ENCODE measurements at places on chromosomes 5 and 9.

GRCh38 chr5:124902097-124902821 lies 155.8 kb upstream of the ZNF608 start:
- DNase-seq, result no peak

DNA sequence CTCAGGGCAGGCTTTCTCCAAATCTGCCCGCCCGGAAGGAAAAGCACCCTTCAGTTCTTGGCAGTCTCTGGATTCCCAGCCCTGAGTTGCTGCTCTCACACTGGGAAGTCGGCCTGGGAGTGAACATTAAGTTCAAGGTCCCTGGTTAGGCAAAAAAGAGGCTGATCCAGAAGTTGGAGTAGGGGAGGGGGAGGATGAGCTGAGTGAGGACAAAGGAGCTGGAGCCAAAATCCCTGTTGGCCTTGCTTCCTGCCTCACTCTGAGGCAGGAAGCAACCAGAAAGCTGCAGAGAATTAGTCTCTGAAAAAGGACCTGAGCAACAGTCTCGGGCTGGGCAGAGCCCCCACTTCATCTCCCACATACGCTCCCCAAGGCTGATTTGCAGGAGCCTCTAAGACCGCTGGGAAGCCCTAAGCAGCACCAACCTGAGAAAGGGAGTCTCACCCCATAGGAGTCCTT lies 15.0 kb upstream of the RPS14 start:
- DNase-seq, result no peak

DNA sequence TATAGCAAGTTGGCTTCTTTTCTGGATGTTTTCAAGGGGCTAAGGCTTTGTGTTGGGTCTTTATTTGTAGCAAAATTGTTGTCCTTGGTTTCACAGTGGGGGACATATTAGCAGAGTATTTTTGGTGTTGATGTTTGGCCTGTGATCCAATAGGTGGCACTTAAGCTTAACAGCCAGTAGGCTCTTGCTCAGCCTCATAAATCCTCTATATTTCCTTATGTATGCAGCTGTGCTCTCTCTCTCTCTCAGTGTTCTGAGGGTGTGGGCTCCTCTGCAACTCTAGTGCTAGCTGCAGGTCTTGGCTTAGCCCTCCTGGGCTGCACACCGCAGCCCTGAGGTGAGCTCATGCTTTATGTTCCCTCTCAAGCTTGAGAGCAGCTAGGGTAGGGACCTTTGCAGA lies 195.0 kb upstream of the GHR start:
- no peak for DNase-seq

DNA sequence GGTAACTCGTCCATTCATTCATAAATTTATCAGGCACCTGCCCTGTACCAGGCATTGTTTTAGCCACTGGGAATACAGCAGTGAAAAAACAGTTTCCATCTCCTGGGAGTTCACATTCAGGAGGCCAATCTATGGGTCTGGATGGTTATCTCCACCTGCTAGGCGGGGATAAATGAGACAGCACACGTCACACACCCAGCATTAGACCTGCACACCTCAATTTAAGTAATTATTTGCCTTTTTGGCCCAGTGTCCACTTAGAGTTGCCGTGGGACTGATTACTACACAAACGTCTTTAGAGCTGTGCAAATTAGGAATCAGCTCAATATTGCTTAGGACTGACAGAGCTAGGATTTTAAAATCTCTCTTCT lies 46.1 kb downstream of the STK10 start:
- DNase-seq, result no peak

DNA sequence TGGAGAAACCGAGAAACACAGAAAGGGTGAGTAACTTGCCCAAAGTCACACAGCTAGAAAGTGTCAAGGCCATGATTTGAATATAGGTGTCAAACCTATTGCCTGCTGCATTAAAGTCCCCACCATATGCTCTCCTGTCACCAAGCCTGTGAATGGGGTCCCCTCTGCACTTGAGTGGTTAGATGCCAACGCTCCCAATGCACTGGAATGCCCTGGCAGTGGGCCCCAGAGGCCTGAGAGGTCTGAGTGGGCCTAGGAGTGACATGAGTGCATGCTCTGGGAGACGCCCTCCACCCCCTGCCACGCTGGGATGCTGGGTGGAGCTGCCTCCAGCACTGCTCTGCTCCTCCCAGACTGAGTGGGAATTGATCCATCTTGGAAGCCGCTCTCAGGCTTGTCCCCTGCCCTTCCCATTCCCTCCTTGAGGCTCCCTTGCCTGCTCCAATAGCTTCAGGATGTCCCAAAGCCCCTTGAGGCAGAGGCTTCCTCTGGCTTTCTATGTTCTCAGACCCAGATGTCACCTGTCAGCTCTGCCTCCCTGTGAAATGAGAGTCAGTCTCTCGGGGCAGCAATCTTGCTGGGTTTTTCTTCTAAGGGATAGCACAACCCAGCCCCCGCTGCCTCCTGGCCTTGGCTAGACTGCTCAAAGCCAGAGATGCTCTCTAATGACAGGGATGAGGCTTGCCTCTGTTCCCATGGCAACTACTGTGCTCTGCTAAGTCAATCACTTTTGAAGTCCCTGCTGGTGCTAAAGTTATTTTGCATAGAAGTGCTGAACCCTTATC lies 6.6 kb upstream of the ARSI start:
- DNase-seq, result no peak

GRCh38 chr5:131635684-131636572 lies 899 bp upstream of the RAPGEF6 start:
- DNase-seq, result no peak

- DNase-seq, result no peak
Measured at GRCh38 chr9:36788534-36788933, 215.8 kb downstream of the MELK start.

GRCh38 chr9:124293718-124294506 lies 36.2 kb downstream of the NEK6 start:
- no peak for DNase-seq

- DNase-seq, result no peak
Measured at GRCh38 chr5:146873186-146873917, 5.2 kb downstream of the PPP2R2B start.

- DNase-seq, result no peak
Measured at GRCh38 chr5:4028384-4028783, 432.8 kb downstream of the IRX1 start.

- DNase-seq, result no peak
Measured at GRCh38 chr9:36142510-36143244, 6.1 kb downstream of the GLIPR2 start.

DNA sequence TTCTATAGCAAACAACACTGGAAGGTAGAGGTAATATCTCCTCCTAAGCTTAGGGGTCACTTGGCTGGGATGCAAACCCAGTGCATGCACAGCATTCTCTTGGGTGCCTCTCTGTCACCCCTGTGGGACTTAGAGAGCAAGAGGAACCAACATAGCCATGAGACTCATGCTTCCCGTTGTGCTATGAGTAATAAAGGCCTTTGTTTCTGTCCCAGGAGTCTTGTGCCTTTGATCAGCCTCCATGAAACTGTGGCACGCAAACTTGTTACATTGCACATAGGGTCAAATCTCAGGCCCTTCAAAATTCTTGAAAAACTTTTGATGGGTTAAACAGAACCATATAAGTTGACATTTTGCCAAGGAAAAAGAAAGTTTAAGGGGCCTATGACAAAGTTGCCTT lies 272.8 kb downstream of the TAF11L14 start:
- DNase-seq, result no peak

DNA sequence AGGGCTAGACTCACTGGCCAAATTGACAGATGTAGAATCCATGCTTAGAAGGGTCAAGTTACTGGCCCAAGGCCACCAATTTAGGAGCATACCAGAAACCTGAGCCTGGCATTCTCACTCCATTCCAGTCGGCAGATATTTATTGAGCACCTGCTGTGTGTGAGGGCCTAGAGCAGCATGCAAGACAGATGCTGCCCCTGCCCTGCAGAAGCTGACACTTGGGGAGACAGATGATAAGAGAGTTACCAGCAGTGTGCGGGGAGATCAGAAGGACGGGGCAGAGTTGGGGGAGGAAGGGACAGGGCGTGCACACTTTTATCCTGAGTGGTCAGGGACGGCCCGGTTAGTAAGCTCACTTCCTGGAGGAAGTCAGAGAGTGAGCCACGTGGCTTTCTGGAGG lies 111.5 kb upstream of the RAPGEF1 start:
- DNase-seq, result no peak

DNA sequence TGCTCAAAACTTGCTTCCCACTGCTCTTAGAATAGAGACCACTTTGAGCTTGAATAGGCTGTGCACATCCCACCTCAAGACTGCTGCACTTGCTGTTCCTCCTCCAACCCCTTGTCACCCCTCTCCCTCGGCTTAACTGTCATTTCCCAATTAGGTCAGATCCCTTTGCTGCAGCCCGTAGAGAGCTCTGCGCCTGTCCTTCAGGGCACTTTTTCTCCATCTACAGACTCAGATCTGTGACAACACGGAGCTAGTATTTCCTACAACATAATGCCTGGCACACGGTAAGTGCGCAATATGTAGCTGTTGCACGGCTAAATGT lies 485 bp upstream of the HABP4 start:
- no peak for DNase-seq

- no peak for DNase-seq
Measured at GRCh38 chr9:2469681-2470221, 151.8 kb upstream of the VLDLR start.

DNA sequence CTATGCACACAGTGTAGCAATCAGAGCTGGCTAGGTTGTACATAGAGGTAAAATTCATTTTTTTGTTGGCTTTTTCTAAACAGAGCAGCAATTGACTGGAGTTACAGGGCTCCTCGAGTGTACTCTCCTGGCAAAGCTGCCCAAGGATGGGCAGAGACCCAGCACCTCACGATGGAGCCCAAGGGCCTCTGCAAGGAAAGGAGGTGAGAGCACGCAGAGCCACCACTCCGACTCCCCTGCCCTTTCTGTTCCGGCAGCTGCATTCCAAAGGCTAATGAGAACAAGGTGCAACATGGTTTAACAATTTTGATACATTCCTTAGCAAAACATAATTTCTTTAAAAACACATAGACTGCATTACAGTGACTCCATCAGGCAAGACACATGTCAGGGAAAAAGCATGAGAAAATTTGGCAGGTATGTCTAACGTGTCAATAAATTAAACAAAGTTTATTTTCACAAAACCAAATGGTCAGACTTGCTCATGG lies 47.5 kb downstream of the SAXO1 start:
- DNase-seq, result no peak

DNA sequence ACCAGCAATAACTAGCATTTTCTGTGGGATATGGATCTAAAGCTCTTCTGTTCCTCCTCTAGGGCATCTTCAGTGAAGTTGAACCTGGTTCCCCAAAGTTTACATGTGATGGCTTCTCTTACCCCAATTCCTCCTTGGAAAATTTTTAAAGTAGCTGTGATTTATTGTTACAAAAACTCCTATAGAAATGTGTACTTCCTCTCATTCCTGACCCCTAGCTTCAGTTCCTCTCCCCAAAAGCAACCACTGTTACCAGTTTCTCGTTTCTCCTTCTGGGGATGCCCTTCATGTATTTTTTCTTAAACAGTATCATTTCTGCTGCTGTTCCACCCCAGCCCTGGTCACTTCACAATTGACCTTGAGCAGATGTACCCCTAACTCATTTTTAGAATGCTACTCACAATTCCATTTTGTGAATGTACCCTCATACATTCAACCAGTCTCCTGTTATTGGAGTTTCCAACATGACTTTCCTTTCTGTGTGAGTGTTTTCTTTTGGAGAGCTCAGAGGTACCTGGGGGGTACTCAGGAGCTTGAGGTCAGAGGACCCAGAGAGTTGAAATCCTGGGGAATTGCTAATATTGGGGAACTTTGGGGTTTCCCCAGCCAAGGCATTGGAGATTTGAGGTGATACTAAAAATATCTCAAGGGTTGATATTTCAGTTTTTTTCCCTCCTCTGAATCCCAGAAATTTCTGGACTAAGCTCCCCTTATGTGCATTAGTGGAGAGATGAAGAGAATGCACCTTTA lies 18.6 kb upstream of the GLRX start:
- no peak for DNase-seq

- DNase-seq, result peak; percentile 54
Measured at GRCh38 chr5:137374110-137374714, 124.9 kb downstream of the SPOCK1 start.

GRCh38 chr5:76694317-76694716 lies 21.6 kb upstream of the F2R start:
- no peak for DNase-seq

DNA sequence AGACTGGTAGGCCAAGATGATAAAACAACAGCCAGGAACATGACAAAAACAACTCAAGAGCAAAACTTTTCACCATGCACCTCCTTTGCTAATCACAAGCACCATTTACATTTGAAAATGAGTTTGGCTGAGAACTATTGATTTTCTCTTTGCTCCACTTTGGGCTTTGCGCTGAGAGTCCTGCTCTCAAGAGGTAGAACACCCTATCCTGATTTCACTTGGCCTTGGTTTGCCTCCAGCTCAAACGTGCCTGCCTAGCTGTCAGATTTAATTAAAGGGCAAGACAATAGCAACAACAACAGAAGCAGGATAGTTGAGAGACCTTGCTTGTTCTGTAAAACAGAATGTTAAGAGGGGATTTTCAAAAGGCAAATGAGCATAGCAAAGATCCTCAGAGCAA lies 128.2 kb upstream of the ASTN2 start:
- DNase-seq, result peak; percentile 31

All from NCI-H2107 (cell line).